ENCODE measurements at places on chromosomes 11 and 22.

GRCh38 chr11:11119917-11120316 is 233.1 kb downstream of the CSNK2A3 start:
- no peak for DNase-seq

GRCh38 chr11:62508336-62509058 is 38.1 kb downstream of the AHNAK start:
- DNase-seq, result peak; percentile 93

GRCh38 chr22:43320943-43321900 is 21.9 kb downstream of the SCUBE1 start:
- no peak for DNase-seq

GRCh38 chr11:75479597-75480145 is 46.1 kb downstream of the GDPD5 start:
- no peak for DNase-seq

DNA sequence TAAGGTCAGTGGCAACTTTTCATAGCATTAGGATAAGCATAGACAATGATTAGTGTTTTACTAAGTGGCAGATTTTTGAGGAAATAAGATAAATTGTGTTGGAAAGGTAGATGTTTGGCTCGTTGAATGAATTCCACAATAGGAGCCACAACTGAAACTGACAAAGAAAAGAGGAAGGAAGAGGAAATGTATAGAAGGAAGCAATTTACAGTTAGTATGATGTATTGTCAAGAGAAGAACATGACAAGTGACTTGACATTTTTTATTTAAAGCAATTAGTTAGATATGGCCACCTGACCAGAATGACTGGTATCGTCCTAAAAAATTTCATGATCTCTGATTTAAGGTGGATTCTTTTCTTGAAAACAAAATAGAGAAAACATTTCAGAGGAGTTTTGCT is 3.1 kb upstream of the RAG2 start:
- DNase-seq, result no peak

- DNase-seq, result no peak
These were observed 23.8 kb downstream of the FSHB start for GRCh38 chr11:30254307-30255298.

DNA sequence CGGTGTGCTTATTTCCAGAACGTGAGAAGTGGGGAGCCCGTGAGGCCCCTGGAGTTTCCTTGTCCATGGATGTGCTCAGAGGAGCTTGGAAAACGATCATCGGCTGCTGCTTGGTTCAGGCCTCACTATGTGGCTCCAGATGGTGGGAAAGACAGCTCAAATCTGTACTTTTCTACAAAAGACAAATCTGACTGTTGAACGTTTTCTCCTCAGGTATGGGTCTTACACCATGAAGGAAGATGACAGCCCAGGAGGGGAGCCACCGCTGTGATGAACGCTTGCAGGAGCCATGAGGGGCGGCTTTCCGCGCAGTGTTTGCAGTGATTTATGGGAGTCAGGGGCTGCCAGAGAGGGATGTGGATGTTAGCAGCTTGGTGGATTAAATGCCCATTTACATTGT is 109.4 kb upstream of the E2F8 start:
- DNase-seq, result no peak

GRCh38 chr11:67435031-67435726 is 2.3 kb downstream of the PTPRCAP start:
- no peak for DNase-seq

- DNase-seq, result no peak
These were observed 8.8 kb upstream of the DKK3 start for GRCh38 chr11:12017243-12017678.

- no peak for DNase-seq
These were observed 77.7 kb downstream of the USP35 start for GRCh38 chr11:78266451-78266850.

DNA sequence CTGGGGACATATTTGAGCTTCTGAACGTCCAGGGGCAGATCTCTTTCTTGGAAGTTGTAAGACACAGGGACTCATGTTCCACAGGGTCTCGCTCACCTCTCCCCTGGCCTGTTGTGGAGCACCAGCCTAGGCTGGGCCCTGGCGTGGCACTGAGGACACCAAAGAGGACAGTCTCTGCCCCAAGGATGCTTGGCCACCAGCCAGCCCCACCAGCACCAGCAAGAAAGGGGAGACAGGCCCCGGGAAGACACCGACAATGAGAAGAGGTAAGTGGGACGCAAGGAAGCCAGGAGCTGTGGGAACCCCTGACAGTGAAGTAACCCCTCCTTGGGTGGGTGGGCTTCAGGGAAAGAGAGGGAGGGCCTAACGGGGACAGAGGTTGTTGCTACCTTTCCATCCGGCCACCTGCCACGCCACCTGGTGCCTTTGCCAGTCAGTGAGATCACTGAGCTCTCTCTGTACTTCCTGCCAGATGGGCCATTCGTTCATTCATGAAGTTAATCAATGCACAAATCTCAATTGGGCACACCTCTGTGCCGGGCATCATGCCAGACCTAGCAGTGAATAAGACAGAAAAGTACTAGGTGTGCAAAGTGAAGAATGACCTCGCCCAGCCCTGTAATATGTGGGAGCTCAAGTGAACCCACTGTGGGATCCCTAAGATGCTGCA is 11.1 kb downstream of the APOL5 start:
- DNase-seq, result peak; percentile 58

GRCh38 chr11:126817523-126818450 is 182.8 kb downstream of the KIRREL3 start:
- DNase-seq, result no peak

- DNase-seq, result no peak
These were observed 44.0 kb upstream of the SLC1A2 start for GRCh38 chr11:35463331-35463751.

- DNase-seq, result no peak
These were observed 1.8 kb downstream of the LARGE2 start for GRCh38 chr11:45924036-45924915.

Measured in RPMI8226 (cell line).